Chondrocyte (in vitro differentiated cells): ENCODE measurements at places on chromosomes 2 and 18.

GRCh38 chr2:43444989-43445645 lies 150.7 kb downstream of the THADA start:
- no peak for DNase-seq

GRCh38 chr2:213649176-213649575 lies 364.9 kb downstream of the SPAG16 start:
- no peak for DNase-seq

DNA sequence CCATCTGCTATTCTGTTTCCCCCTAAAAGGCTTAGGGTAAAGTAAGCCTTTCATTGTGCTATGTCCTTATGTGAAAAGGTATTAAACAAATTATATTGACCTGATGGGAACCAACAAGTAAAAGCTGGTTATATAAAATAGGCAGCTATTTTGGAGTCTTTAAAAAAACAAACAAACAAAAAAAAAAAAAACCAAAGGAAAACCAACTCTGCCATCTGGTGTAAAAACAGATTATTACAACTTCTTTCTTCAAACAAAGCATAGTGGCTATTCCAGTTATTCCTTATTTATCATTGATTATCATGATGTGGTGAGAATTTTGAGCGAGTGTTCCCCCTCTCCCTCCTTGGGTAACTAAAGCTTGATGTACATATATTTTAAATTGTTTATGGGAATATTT lies 122.3 kb upstream of the FHL2 start:
- no peak for DNase-seq

- no peak for DNase-seq
Measured at GRCh38 chr2:43948370-43948769, 47.4 kb downstream of the LRPPRC start.

GRCh38 chr18:29840089-29840488 lies 1202.5 kb downstream of the DSC3 start:
- no peak for DNase-seq

DNA sequence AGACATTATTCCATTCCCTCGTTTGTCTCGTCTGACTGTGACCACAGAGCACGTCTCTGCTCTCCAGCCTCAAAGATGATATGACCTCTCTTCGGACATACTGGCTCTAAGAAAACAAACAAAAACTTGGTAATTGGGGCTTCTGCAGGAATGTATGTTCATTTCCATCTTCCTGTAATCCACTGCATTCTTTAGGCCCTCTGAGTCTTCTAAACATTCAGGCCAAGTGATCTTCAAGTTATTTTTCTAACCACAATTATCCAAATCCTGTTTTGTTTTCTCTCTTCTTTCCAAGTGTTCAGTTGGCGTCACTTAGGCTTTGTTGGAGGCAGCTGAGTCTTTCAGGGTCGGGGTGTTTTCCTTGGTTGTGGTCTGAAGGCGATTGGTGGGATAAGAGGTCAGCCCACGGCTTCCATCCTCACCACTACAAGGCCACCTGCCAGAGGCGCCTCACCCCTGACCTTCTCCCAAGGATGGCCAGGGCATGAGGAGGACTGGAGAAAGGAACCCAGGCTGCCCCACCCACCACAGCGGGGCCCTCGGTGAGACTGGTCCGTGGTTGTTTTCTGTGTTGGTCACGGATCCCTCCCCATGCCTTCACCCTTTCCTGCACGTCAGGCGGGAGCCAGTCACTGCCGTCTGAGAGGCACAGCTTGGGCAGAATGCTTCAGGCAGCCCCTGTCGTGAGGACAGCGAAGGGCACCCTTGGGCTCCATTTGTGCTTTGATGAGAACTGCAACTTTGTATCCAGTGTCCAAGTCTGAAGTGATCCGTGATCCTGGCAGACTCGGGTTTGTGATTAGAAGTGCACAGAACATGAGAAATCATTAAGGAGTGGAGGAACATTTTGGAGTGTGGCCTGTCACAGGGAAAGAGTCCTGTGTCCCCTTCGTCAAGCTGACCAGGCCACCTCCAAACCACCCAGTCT lies 88.6 kb upstream of the FHL2 start:
- DNase-seq = no peak

GRCh38 chr2:149824136-149824535 lies 236.6 kb upstream of the MMADHC start:
- DNase-seq = no peak

- no peak for DNase-seq
Measured at GRCh38 chr2:37688771-37689468, 17.5 kb upstream of the CDC42EP3 start.

- no peak for DNase-seq
Measured at GRCh38 chr2:126804347-126804746, 94.3 kb upstream of the TEX51 start.

DNA sequence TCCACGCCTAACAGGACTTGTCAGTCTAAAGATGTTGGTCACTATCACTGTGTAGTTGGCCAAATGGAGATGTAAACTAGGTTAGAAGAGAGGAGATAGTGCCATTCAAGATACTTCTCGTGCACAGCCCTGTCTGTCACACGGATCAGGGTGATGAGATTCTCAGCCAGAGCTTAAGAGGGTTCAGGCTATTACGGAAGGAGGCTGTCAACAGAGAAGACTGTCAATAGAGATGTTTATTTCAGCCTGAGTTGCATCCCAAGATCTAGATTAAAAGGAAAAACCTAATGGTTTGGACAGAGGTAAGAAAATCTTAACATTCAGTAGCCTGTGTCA lies 83.4 kb downstream of the AAK1 start:
- no peak for DNase-seq
